NCI-H2081 (cell line): ENCODE measurements at places on chromosomes 11 and 22.

DNA sequence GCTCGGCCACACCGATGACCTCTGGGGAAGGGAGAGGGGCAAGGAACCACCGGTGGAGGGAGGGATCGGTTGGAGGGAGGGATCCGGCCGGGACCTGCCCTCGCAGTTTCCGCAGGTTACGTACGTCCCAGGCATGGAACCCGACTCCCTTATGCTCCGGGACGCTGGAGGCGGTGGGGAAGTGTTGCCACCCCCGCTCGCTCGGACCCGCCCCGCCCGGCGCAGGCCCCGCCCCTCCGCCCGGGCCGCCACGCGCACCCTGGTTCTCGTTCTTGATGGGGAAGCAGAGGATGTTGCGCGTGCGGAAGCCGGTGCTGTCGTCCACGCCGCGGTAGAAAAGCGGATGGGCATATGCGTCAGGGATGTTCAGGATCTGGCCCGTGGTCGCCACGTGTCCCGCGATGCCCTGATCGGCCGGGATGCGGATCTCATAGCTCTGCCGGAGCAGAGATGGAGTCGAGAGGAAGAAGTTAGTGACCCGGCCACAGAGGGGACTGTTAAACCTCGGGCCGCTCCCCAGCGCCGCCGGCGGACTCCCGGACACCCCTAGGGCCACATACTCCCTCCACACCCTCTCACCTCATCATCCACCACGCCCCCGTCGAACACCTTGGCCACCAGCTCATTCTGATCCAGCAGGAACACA, 89.8 kb downstream of the PDE2A start:
- DNase-seq, result no peak

DNA sequence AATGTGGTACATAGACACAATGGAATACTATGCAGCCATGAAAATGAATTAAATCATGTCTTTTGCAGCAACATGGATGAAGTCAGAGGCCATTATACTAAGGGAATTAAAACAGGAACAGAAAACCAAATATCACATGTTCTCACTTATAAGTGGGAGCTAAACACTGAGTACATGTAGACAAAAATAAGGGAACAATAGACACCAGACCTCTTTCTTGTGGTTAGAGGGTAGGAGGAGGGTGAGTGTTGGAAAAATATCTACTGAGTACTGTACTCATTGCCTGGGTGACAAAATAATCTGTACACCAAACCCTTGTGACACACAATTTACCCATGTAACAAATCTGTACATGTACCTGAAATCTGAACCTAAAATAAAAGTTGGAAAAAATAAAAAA, 59.1 kb upstream of the ANO5 start:
- DNase-seq, result no peak

DNA sequence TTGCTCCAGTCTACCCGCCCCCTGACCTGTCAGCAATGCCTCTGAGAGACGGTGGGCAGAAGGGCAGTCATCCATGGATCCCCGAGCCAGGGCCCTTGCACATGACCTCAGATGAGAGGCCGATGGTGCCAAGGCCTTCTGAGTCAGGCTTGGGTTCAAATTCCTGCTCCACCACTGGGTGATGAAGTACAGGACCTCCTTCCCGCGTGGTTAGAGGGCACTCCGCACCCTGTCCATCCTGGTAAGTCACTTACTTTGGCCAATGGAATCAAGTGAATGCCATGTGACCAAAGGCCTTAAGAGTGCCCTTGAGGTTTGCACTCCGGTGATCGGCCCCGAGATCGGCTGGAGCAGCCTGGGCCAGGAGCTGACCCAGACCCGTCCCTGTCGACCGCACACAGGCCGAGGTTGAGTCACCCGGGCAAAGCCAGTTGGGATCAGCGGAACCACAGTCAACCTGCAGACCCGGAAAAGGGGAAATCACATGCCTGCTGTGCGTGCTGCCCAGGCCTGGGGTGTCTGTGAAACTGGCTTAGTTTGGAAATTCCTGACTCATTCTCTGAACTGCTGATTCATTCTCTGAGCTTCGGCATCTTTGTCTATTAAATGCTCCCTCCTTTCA, 48.9 kb downstream of the RTL6 start:
- no peak for DNase-seq

- DNase-seq, result no peak
Observed at GRCh38 chr11:26841818-26842473, 120.1 kb upstream of the SLC5A12 start.

DNA sequence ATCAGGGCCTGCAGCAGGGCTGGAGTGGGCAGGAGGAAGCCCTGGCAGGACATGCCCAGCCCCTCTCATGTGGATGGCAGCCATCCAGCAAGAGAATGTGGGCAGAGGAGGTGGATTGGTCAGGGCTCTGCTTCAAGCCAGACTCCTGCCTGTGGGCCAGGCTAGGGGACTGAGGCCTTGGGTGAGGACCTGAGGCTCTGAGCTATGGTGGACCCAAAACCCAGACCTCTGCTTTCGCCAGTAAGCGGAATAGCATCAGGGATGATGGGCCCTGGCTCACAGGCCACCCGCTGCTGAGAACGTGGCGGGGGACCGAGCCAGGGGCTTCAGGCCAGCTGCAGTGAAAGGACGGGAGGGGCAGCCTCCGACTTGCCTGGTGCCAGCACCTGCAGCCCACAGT, 57.4 kb downstream of the LINC01488 start:
- no peak for DNase-seq

DNA sequence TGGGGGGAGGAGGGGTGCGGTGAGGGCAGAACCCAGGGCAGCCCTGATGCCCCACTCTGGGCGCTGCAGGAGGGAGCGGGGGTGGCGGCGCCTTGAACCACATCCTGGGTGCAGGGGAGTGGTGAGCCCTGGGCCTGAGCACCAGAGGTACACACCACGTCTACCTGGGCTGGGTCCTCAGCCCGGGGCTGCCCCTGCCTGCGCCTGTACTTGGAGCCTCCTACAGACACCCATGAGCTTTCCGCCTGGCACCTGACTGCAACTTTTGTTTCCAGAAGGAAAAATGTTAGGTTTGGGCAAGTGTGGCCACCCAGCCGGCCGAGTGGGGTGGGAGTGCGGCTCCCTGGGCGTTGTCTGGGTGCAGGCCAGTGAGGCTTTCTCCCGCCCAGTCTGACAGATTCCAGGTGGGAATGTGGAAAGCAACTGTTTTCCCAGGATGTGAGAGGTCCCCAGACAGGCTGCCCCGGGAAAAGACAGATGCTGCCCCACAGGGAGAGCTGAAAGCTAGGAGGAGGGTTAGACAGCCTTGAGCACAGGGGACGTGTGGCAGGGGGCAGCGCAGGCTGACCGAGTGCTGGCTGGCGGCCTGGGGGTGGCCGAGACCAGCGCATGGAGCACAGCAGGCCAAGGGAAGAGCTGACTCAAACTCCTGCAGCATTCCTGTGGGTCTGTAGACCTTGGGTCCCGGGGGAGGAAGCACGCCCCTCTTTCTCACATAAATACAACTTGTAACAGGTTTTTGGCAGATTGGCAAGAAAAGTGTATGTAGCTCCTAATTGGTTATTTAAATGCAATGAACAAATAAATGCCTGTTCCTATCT, 44.1 kb downstream of the GNB1L start:
- no peak for DNase-seq

DNA sequence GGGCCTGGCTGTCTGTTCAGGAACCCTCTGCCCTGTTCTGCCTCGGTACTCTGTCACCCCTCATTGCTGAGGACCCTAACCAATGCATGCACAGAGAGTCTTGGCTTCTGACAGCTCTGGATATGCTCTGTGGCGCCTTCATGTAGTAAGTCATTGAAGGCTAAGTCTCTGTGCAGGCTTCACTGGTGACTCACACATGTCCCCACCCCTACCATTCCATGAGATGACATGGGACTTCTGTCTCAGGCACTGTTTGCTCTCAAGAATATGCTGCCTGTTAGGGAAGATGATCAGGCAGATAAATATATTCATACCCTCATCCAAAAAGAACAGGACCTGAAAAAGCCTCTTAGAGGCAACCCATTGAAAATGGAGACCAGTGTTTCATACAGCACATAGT, 43.6 kb upstream of the HORMAD2 start:
- no peak for DNase-seq

GRCh38 chr22:19374410-19374809, 57.1 kb downstream of the HIRA start:
- no peak for DNase-seq

DNA sequence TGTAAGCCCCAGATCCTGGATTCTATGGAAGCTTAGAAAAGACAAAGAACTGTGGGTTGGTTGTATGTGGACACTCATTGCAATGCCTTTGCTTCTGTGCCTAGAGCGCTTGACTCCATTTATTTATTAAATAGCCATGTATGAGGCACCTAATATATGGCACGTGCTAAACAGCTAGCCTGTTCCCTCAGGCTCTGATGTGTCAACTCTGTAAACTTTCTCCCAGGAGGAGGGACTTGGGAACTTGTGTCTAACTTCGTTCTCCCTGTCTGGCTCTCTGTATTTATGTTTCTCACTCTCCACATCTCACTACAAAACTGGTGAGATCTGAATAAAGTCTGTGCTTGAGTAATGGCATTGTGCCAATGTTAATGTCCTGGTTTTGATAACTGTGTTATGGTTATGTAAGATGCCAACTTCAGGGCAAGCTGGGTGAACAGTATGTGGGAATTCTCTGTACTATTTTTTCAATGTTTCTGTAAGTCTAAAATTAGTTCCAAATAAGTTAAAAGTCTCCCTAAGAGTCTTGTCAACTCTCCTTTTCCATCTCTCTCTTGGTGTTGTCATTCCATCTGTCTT, 34.1 kb upstream of the ZBTB16 start:
- no peak for DNase-seq

DNA sequence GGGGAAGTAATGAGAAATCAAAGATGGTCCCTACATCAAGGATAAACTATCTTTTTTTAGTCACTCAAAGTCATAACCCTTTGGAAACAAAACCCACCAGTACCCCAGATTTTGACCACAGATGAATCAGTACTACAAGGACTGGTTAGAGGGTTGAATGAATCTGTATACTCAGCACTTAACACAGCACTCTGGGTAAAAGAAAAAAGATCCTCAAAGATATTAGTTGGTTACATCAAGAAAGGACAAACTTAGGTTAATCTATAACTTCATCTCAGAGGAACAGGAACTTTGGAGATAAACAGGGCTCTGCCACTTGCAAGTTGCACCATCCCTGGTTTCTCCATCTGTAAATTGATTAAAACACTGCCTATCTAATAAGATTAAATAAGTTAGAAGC, 18.8 kb downstream of the SC5D start:
- no peak for DNase-seq

DNA sequence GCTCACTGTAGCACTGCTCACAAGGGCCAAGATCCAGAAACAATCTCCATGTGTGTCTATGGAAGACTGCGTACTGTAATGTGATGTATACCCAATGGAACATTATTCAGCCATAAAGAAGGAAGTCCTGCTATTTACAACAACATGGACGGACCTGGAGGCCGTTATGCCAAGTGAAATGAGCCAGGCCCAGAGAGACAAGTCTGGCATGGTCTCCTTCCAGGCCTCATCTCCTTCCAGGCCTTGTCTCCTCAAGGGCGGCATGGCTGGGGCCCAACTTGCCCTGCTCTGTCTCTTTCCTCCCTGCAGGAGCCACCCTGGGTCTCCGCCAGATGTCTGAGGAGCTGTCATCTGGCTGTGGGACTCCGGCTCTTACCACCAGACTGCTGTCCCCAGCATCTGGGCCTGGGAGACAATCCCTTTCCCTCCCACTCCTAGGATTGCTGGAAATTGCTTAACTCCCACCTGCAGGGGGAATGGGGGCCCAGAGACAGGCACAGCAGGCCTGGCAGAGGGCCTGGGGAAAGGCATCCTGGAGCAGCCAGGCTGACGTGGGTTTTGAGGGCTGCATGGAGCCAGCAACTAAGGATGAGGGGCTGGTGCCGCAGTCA, 1326.6 kb downstream of the TBC1D22A start:
- no peak for DNase-seq

- no peak for DNase-seq
Observed at GRCh38 chr11:69292221-69292648, 1.7 kb upstream of the MYEOV start.

- no peak for DNase-seq
Observed at GRCh38 chr11:128926437-128927107, 16.1 kb downstream of the TP53AIP1 start.

DNA sequence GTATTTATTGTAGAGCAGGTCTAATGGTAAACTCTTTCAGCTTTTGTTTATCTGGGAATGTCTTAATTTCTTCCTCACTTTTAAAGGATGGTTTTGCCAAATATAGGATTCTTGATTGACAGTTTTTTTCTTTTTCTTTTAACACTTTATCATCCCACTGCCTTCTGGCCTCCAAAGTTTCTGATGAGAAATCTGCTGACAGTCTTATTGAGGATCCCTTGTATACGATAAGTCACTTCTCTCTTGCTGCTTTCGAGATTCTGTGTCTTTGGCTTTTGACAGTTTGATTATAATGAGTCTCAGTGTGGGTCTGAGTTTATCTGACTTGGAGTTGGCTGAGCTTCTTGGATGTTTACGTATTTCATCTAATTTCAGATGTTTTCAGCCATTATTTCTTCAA, 6.7 kb upstream of the TSKU start:
- no peak for DNase-seq

- DNase-seq, result no peak
Observed at GRCh38 chr11:95461858-95462257, 230.9 kb upstream of the SESN3 start.

GRCh38 chr11:130050257-130050656, 19.4 kb upstream of the APLP2 start:
- no peak for DNase-seq

DNA sequence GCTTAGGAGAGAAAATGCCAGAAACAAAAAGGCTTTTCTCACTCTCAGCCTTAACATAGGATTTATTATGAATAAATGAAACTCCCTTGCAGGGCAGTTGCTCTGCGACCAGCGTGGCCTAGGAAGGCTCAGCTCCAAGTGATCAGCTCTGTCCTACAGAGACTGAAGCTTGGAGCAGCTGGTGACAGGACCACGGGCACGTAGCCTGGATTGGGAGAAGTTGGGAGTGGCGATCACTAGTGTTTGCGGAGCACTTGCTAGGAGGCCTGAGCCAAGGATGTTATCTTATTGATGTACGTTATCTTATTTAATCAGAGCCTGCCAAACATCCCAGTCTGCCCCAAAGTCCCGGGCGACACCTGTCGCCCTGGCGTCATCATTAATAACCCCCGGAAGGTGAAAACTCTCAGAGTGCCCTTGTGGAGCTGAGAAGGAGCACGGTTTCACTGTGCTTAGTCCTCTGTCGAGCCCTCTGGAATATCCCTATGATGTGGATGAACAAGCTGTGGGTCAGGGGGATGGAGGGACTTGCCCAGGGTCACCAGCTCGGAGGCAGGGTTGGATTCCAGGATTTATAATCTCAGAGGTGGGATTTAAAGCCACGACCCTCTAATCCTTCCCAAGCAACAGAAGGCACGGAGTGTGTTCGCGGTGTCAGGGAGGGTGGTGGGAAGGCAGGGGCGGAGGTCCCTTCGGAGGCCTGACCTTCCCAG, 40.8 kb upstream of the SMIM38 start:
- no peak for DNase-seq

- DNase-seq, result no peak
Observed at GRCh38 chr11:116773203-116774097, 663 bp upstream of the BUD13 start.

- DNase-seq, result no peak
Observed at GRCh38 chr22:39214383-39215069, 30.3 kb downstream of the PDGFB start.

- no peak for DNase-seq
Observed at GRCh38 chr22:33232071-33232470, 173.9 kb upstream of the SYN3 start.

GRCh38 chr22:34045311-34045710, 125.0 kb upstream of the LARGE1 start:
- no peak for DNase-seq

- no peak for DNase-seq
Observed at GRCh38 chr11:119594639-119595249, 134.3 kb downstream of the NECTIN1 start.
